ENCODE measurements at places on chromosomes 2 and 18.

DNA sequence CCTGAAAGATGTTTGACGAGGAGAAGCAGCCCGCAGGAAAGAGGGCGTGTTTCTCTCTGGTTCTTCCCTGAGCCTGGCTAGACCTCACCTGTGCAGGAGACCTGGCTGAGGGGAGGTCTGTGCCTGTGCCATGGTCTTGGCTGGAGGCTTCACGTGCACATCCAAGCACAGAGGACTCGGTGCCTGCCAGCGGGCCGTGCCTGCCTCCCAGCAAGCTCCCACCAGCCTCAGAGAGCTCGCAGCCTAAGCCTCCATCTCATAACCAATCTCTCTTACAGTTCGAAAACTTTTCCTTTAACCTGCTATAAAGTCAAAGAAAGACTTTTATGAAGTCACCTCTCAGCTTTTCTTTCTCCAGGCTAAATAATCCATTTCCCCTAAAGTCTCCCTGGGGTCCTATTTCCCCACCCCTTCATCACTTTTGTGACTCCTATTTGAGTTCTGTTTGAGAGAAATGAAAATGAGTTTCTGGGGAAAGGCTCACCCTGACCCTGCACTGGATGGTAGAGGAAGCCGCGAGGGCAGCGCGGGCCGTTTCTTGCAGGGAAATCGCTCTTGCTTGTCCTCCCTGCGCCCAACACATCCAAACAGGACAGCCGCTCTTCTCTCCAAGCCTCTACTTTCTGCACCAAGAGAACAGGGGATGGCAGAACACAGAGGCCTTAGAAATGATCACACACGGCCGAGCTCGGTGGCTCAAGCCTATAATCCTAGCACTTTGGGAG is 521.0 kb downstream of the SOX11 start:
- DNase-seq = no peak

- peak; percentile 10 for DNase-seq
These were observed 603.7 kb upstream of the ZEB2 start for GRCh38 chr2:145123606-145124005.

GRCh38 chr18:36471393-36471792 is 173.9 kb downstream of the FHOD3 start:
- DNase-seq = no peak

- DNase-seq = no peak
These were observed 6.4 kb upstream of the ATP9B start for GRCh38 chr18:79062806-79063205.

DNA sequence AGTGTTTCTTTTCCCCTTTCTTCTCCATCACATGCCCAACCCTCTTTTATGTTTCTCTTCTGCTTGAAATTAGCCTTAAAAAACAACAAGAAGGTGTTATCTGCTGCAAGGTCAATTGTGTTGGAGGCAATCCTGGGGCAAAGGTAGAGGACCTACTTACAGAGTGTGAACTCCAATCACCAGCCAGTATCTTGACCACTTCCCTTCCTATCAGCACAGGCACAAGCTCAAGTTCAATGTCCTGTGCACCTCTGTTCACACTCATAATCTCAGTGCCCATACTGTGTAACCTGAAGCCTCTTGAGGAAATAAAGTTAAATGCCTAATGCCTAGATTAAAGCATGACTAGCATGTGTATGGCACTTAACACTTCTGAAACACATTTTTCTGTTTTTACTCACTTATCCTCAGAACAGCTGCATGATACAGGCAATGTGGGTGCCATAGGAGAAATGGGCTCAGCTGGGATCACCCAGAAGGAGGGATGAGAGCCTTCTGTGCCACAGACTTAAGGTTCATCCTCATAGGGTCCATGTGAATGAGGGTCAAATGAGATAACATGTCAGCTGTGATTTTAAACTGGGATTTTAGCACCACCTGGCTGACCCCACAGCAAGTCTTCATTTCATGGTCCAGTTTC is 701.5 kb downstream of the BCL11A start:
- DNase-seq = no peak

- no peak for DNase-seq
These were observed 232.0 kb upstream of the NRXN1 start for GRCh38 chr2:51263951-51264350.

DNA sequence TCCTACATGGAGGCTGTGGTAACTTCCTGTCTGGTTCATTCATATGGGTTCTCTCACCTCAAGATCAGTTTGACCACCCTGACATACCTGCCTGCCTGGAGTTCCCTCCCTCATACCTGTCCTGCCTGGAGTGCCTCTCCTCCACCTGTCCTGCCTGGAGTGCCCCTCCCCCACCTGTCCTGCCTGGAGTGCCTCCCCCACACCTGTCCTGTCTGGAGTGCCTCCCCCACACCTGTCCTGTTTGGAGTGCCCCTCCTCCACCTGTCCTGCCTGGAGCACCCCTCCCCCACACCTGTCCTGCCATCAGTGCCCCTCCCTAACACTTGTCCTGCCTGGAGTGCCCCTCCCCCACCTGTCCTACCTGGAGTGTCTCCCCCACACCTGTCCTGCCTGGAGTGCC is 461.9 kb downstream of the PTPRM start:
- no peak for DNase-seq

DNA sequence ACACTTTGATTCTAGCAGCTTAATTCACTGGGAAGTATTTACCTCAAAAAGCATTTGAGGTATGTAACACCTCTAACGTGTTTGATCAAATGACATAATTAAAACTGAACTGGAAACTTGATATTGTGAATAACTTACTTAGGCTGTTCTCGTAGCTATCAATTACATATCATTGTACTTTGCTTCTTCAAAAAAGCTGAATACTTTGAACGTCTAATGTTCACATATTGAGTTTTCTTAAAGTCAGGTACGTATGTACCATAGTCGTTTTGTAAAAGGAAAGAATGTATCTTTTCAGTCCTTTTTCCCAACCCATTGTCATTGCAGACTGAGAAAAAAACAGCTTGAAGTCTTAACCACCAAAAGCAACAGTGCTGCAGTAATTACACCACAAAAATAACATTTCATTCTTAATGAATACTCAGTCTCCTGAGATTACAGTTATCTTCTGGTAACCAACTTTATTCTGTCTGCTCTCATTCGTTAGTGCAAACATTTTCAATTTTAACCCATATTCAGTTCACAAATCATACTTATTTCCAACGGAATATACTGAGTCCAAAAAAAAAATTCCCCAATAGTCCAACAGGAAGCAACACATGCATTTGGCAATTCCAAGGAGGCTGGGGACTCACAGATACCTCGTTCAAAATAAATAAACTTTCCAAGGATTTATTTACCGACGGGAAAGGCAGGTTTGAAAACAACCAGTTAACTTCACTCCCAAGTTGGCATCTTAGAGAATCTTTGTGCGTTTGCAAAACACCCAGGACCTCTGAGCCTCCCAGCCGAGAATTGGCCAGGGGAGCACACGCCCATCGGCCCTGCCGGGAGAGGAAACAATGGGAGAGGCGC is 1.1 kb downstream of the CHN1 start:
- DNase-seq = no peak

DNA sequence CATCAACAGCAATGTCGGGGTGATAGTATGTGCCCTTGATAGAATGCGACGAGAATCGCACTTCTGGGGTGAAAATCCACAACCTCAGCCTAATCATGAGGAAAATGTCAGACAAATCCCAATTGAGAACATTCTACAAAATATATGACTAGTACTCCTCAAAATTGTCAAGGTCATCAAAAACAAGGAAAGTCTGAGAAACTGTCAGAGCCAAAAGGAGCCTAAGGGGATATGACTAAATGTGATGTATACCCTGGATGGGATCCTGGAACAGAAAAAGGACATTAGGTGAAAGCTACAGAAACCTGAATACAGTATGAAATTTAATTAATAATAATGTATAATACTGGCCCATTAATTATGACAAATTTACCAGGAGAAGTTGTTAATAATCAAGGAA is 7.6 kb upstream of the CACNB4 start:
- no peak for DNase-seq

GRCh38 chr2:41736586-41736985 is 311.2 kb upstream of the PKDCC start:
- DNase-seq = no peak

GRCh38 chr2:120128216-120128615 is 95.0 kb downstream of the TMEM185B start:
- DNase-seq = no peak

- no peak for DNase-seq
These were observed 894 bp downstream of the SMAD7 start for GRCh38 chr18:48949606-48950535.

DNA sequence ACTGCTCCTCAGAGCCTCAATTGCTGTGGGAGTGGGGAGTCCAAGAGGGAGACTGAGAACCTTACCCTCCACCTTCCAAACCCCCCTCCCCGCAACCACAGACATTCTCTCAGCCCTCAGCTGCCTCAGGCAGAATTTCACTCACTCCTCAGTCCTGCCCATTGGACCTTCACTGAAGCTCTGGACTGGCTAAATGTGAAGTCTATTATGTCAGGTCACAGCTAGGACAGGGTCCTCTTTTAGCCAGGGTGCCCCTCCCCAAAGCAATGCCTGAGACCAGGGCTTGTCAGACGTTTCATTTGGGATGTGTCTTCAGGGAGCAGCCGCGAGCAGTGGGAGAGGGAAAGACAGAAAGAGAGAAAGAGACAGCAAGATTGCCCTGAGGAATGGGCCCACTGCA is 199.3 kb upstream of the CCDC68 start:
- DNase-seq = no peak

DNA sequence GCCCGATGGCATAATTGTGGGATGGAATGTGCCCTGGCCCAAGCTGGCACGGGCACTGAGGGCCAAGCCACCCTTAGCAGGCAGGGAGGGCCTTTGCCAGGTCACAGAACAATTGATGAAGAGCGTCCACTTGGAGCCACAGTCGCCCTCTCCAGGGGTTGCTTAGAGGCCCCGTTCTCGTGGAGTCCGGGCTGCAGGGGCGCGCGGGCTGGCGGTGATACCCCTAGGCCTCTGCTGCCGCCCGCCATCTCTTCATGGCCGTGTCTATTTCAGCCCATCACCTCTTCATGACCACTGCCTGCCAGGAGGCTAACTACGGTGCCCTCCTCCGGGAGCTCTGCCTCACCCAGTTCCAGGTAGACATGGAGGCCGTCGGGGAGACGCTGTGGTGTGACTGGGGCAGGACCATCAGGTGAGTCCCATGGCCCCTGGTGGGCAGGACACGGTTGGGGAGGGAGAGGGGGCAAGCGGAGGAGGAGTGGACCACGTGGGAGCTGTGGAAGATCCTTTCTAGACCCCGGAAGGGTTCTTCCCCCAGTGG is 17.6 kb downstream of the RAMP1 start:
- DNase-seq = no peak
